ENCODE measurements at places on chromosomes 5 and 9.

GRCh38 chr5:26121338-26121737 is 917.0 kb downstream of the CDH9 start:
- no peak for DNase-seq

DNA sequence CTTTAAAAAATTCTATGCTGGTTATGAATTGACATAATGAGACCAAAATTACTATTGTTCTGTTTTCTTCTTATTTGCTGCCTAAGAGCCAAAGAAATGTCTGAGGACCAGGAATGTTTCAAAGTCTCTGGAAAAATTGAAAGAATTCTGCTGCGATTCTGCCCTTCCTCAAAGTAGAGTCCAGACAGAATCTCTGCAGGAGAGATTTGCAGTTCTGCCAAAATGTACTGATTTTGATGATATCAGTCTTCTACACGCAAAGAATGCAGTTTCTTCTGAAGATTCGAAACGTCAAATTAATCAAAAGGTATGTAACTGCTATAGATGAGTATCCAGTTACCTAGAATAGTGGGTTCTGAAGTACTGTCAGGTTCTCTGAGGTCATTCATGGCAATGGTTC is 10.3 kb upstream of the DHFR start:
- no peak for DNase-seq

DNA sequence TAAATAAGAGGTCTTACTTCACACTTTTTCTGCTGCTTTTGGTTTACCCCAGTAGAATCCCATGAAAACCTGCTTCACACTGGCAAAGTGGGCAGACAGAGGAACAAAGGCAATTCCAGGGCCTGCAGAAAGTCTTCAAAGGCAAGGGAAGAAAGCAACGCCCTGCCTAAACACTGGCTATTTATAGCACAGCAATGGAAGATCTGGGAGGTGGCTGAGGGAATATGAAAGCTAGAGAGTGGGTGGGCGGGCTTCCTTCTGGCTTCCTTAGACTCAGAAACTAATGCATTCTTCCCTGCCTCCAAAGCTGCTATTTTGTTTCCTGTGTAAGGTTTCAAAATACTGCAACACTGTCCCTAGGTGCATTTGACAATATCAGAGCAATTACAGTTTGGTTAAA is 46.8 kb downstream of the ELAVL2 start:
- no peak for DNase-seq

GRCh38 chr5:4876804-4877203 is 263.3 kb upstream of the ADAMTS16 start:
- DNase-seq: no peak

GRCh38 chr5:75081510-75081909 is 29.2 kb upstream of the GCNT4 start:
- DNase-seq: no peak

- DNase-seq: no peak
Measured at GRCh38 chr5:57662991-57663390, 180.4 kb upstream of the ACTBL2 start.

GRCh38 chr9:82406456-82407085 is 418.0 kb downstream of the SPATA31D1 start:
- DNase-seq: no peak

- DNase-seq: no peak
Measured at GRCh38 chr9:4590430-4591122, 71.5 kb upstream of the PLPP6 start.

DNA sequence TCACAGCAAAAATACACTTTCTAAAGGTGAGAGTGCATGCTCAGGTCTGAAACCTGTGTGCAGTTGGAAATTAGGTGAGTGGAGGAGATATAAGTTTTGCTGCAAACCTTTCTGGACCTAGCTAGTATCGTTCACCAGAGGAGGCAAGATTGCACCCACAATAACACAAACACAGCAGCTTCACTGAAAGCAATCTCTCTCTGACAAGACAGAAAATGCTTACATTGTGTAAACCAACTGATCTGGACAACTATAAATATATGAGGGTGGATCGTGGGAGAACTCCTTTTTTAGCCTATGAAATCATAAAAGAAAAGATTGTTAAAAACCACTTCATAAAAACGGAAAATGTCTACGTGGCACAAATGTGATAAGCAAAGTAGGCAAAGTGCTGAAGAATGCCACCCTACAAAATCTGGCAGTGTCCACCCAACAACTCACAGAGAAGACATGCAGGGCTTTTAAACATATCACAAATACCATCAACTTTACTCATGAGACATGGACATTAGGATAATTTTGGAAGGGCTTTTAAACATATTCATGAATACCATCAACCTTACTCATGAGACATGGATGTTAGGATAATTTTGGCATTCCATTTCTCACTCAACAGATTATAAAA is 134.3 kb downstream of the CDH18 start:
- no peak for DNase-seq

DNA sequence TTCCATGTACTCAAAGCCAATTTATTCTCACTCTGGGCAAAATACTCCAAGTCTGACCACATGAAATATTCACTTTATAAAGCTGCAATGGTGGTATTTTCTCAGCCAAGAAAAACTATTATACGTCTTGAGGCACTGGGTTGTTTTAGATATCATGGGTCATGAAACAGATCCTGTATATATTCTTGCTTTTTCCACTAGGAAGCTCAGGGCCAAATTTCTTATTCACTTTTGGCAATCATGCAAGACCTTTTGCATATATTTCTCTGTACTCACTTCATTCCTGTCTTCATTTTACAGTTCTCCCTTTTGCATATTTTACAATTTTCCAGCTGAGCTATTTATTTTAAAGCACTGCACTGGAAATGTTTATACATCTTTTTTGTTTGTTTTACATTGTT is 49.8 kb downstream of the GABBR2 start:
- DNase-seq: no peak

DNA sequence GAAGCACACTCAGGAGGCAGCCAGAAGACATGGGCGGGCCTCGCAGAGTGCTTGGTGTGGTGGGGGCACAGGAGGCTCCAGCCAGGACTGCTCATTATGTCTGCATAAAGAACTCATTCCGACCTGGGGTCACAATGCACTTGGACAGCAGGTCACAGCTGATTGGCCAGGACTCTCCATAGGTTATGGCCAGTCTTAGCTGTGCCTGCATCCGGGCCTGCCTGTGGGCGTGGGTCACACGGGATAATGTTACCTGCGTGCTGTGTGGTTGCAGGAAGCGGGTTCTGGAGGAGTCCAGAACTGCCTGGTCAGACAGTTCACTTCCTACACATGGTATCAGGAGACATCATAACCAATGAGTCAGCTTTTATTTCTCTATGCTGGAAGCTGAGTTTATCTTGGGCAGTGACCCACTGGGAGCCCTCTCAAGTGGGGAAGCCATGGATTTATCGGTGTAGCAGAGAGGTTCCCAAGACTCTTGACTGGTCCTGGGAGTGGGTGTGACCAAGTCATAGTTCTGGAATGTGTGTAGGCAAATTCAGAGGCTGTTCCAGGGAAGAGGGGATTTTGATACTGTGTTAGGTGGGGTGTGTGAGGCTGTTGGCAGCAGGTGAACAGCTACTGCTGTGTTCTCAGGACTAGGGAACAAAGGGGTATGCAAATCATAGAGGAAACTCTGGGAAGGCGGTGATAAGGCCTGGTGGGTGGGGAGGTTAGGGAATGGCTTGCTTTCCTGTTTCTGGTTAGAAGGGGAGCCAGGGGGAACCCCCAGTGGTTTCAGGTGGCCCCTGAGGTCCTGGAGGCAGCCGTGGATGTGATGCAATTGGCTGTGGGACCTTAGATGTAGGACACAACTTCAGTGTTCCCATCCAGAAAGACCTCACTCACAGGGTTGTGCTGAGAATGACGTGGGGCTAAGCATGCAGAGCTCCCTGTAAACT is 51.3 kb downstream of the ARHGEF37 start:
- no peak for DNase-seq

DNA sequence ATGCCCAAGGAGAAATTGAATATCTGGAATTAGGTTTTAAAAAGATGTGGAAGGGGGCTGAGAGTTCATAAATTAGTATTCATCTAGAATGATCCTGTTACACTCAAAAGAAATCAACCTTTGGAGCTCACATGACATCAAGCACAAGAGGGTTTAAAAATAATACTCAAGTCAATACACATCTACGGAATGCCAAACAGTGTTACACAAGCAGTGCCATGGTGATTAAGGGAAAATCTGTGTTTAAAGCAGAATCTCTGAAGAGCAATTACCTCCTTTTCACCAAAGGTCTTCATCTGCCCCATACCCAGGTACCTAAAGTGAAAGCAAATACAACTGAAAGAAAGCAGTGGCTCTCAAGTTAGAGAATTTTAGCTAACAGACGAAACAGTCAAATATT is 261.6 kb downstream of the NFIB start:
- DNase-seq: no peak

GRCh38 chr9:127255692-127256091 is 8.9 kb upstream of the GARNL3 start:
- no peak for DNase-seq

- DNase-seq: no peak
Measured at GRCh38 chr5:55603922-55604321, 69.2 kb upstream of the PLPP1 start.

- no peak for DNase-seq
Measured at GRCh38 chr9:6671416-6671815, 25.9 kb upstream of the GLDC start.

GRCh38 chr5:95779611-95780010 is 42.9 kb downstream of the GLRX start:
- DNase-seq: no peak

GRCh38 chr9:3240656-3241268 is 285.0 kb downstream of the RFX3 start:
- DNase-seq: peak; percentile 85

- no peak for DNase-seq
Measured at GRCh38 chr5:137191179-137191578, 307.9 kb downstream of the SPOCK1 start.

GRCh38 chr9:89891591-89892304 is 286.9 kb downstream of the GADD45G start:
- peak; percentile 34 for DNase-seq

DNA sequence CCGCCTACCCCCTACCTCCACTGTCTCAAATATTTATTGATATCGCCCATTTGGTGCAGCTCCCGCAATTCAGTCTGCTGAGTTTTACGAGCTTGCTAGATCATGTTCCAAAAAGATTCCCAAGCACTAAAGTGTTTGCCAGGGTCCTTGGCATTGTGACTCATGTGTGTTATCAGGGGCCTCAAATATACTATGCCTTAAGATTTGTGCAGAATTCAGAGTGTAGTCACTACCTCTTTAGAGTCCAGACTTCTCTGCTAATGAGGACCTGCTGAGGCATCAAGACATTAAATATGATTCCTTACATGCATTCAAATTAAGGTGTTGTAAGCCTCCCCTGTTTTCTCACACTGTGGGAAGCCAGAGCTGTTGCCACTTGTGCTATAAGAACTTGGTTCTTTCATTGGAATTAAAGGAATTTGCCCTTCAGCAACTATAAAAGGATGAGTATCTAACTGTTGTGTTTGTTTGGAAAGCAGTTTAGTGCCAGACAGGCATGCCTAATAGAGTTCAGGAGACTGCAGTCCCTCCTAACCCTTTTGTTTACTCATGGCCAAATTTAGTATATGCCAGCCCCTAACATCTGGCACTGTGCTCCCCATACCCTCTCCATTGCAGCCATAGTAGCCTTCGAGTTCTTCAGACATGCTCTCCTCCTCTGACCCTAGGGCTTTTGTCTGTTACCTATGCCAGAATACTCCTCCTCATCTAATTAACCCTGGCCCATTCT is 316.4 kb downstream of the NR3C1 start:
- no peak for DNase-seq

- no peak for DNase-seq
Measured at GRCh38 chr9:33273266-33273971, 8.6 kb downstream of the CHMP5 start.

DNA sequence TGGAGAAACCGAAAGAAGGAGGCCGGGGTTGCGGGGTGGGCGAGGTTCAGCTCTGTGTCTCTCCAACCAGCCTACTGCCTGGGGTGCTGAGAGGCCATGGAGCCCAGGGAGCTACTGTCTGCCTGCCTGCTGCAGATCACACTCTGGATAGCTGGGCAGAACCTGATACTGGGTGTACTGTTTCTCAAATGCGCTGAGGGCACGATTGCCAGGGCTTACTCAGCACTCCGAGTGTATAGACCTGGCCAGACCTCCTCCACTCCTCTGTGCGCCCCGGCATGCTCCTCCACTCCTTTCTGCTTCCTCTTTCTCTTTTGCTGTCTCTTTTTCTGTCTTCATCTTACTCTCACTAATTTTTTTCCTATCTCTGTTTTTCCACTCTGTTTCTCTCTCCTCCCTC is 215.1 kb downstream of the PAPPA start:
- DNase-seq: no peak

DNA sequence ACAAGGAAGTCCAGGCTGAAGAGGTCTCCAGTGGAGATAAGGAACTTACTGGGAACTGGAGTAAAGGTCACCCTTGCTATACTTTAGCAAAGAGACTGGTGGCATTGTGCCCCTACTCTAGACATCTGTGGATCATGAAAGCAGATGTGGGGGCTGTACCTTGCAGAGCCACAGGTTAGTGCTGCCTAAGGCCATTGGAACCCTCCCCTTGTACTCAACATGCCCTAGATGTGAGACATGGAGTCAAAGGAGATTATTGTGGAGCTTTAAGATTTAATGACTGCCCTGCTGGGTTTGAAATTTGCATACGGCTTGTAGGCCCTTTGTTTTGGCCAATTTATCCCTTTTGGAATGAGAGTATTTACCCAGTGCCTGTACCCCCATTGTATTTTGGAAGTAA is 397.3 kb upstream of the GRIN3A start:
- no peak for DNase-seq

GRCh38 chr5:7105358-7105757 is 290.6 kb upstream of the ADCY2 start:
- no peak for DNase-seq

- peak; percentile 90 for DNase-seq
Measured at GRCh38 chr5:178145965-178146820, 7.5 kb downstream of the NHP2 start.

DNA sequence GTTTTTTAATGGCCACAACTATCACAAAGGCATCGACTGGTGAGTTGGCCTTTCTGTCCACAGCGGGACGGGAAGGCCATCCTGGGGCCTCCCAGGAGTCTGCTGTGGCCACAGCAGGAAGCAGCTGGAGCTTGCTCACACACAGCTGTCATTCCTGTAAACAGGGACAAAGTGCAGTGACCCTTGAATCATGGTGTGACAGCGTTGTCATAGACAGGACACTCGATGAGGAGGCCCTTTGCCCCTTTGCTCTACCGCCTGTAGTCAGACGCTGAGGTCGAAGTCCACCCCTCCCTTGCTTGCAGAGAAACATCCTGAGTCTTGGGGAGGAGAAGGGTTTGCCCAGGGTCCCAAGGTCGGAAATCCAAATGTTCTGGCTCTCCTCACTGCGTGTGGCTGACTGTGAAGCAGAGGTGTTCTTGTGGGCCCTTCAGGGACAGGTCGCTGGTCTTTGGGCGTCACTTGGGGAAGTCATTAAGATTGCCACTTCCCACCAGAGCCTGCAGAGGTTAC is 35.1 kb downstream of the NDST1 start:
- no peak for DNase-seq

DNA sequence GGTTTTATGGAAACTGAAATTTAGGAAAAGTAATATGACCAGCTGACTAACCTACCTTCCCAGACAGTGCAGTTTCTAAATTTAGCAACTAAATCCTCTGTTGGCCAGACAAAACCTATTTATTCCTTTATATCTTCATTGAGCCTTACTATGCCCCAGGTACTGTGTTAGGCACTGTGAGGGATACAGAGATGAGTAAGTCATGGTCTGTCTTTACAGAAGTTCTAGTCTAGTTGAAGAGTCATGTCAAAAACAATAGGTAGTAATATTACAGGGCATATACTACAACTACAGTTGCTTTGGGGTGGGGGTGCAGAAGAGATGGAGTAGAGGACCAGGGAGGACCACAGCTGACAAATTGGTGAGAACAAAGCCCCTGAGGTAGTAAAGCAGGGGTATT is 42.8 kb downstream of the FBXO38 start:
- DNase-seq: no peak

Data from activated effector memory CD4-positive, alpha-beta T cell treated with anti-CD3 and anti-CD28 coated beads, Interleukin-2, amount 50 U/mL, for 16 hours (primary cell).